ENCODE measurements at places on chromosomes 7 and 10. TPM values are rescaled to one million over a fixed set of nuclear protein-coding genes. Genes with fewer than 3 reads are reported as not detected.

DNA sequence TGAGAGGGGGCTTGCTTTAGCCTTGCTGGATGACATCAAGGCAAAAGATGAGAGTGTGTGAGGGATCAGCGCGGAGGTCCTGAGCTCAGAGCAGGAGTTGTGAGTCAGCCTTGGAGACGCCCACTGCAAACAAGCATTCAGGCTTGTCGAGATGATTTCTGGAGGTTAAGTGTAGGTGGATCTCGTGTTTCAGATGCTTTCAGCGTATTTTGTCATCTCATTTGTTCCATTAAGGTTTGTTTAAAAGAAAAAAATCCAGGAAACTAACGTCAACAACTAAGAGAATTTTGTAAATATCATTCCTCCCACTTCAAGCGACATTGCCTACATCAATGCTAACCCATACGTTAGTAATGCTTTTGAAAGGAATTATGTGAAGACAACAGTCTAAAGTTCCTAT, 715.4 kb upstream of the NRP1 start:
- H3K36me3 ChIP-seq, result no peaks in the 10 kb centered on the region
- no peaks in the 10 kb centered on the region for H3K27me3 ChIP-seq
- no peaks in the 10 kb centered on the region for H3K4me1 ChIP-seq
- DNase-seq, result no peak
- no peak overlapping the region for H3K27ac ChIP-seq

Gene CPA4
- 0.05 TPM for total RNA-seq

DNA sequence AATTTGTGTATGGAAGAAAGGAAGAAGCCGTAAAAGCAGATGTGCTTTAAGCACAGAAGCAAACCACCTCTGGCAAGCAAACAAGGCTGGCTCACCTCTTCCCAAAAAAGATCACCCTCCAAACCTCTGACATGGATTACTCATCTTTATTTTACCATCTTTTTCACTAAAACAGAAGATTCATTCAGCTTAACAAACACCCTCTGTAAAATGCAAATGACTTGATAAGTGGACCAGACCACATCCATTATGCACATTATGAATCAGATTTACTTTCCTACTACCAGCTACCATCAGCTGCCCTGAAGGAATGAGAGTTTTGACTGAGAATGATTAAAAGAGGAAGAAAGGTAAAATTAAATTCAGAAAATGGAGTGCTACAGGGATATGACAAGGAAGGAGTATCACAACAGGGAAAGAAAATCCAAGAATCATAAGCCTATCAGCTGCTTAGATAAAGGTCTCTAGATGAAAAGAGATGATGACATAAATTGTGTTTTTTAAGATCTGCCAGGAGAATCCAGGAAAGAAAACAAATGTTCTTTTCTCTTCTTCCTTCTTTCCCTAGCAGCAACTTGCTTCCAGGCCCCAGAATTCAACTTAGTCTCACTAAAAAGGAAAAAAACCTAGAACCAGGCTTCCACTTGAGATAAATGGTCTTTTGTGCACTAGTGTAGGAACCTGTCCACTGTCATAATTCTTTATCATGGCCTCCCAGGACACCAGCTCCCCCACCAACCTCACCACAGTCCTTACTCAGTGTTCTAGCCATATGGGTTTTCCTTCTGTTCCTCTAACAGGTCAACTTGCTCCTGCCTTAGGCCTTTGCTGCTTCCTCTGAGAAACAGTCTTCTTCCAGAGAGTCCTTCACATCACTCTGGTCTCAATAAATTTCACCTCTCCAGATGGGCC, 47.4 kb downstream of the JAZF1 start:
- H3K27me3 ChIP-seq, result no peaks in the 10 kb centered on the region
- no peaks in the 10 kb centered on the region for H3K36me3 ChIP-seq
- H3K4me3 ChIP-seq, result no peak overlapping the region
- H3K27ac ChIP-seq, result no peak overlapping the region

DNA sequence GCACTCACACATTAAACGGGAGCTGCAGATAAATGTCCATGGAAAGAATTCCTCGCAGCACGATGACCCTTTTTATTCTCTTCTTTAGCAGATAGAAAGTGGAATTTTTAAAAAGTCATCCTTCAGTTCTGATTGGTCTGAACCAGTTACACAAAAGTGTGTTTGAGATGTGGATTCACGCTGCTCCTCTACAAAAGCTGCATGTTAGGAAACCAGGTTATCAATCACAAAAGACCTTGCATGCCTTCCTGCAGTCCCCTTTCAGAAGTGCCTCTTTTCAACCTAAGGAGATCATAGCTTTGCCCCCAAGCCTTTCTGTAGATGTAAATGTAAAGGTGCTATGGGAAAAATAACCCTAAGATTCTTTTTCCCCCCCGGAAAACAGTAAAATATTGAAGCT, 299.7 kb downstream of the PLXDC2 start:
- no peaks in the 10 kb centered on the region for H3K4me1 ChIP-seq
- H3K27ac ChIP-seq, result no peak overlapping the region
- H3K27me3 ChIP-seq, result no peaks in the 10 kb centered on the region
- no peak for DNase-seq

Gene CYP2W1
- not detected for total RNA-seq

Gene CRYGN
- not detected for total RNA-seq

Gene JMJD1C
- total RNA-seq, result 93.1 TPM

GRCh38 chr7:24466168-24466768, 107.0 kb upstream of the PALS2 start:
- peaks cover 21% of the 10 kb centered on the region for H3K4me1 ChIP-seq
- H3K27me3 ChIP-seq, result no peaks in the 10 kb centered on the region
- no peak for DNase-seq
- H3K4me3 ChIP-seq, result no peak overlapping the region
- no peak overlapping the region for H3K27ac ChIP-seq

DNA sequence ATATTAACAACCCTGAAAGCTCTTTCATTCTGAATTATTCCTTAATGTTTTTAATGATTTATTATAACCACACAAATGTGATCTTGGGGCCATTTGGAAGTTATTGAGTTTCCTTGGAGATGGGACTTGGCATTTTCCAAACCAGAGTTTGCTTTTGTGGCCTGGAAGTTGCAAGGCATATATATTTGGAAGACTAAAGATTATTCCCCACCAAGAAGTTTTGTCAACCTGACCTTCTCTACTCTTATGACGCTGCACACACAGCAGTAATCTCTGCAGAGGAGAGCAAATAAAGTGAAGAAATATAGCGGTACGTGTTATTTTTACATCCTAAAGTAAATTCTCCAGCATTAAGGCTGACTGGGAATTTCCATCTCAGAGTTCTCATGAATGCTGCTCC, 397.0 kb downstream of the LRMDA start:
- H3K4me1 ChIP-seq, result no peaks in the 10 kb centered on the region
- H3K36me3 ChIP-seq, result peaks cover 1% of the 10 kb centered on the region
- no peak overlapping the region for H3K4me3 ChIP-seq
- no peak overlapping the region for H3K27ac ChIP-seq
- no peaks in the 10 kb centered on the region for H3K27me3 ChIP-seq
- no peak for DNase-seq

- no peaks in the 10 kb centered on the region for H3K27me3 ChIP-seq
- H3K4me1 ChIP-seq, result no peaks in the 10 kb centered on the region
- no peak for DNase-seq
These were observed 128.3 kb upstream of the COBL start for GRCh38 chr7:51444936-51445335.

- peaks cover 4% of the 10 kb centered on the region for H3K4me1 ChIP-seq
- no peak overlapping the region for H3K4me3 ChIP-seq
- no peaks in the 10 kb centered on the region for H3K27me3 ChIP-seq
- no peaks in the 10 kb centered on the region for H3K36me3 ChIP-seq
These were observed 232.1 kb downstream of the FZD1 start for GRCh38 chr7:91496251-91496820.
